ENCODE measurements at places on chromosomes 4 and X.
A peak's percentile ranks its signal among the peaks of the same experiment; 100 is the strongest.

DNA sequence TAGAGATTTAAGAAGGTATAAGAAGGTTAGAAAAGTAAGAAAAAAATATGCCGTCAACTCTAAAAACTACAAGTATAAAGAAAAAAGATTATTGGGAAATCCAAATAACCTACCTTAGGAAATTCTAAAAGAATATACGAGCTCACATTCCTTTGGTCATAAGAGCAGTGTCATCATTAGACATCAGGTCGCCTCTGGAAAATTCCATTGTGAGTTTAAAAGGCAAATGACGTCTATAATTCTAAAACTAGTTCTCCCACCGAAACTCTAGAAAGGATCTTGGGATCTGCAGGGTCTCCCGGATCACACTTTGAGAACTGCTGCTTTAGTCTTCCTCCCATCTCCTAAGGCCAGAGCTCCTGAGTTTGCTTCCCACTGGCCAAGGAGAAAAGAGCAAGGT, 518 bp upstream of the SAT1 start:
- no peak for DNase-seq

- DNase-seq: no peak
Observed at GRCh38 chr4:113153529-113154101, 104.2 kb downstream of the ANK2 start.

- no peak for DNase-seq
Observed at GRCh38 chrX:116172976-116173375, 2.4 kb downstream of the AGTR2 start.

- no peak for DNase-seq
Observed at GRCh38 chr4:145776208-145776607, 96.3 kb downstream of the C4orf51 start.

GRCh38 chrX:51893931-51894696, 691 bp downstream of the MAGED1 start:
- no peak for DNase-seq

GRCh38 chrX:5290635-5291034, 938.0 kb downstream of the NLGN4X start:
- DNase-seq: no peak

DNA sequence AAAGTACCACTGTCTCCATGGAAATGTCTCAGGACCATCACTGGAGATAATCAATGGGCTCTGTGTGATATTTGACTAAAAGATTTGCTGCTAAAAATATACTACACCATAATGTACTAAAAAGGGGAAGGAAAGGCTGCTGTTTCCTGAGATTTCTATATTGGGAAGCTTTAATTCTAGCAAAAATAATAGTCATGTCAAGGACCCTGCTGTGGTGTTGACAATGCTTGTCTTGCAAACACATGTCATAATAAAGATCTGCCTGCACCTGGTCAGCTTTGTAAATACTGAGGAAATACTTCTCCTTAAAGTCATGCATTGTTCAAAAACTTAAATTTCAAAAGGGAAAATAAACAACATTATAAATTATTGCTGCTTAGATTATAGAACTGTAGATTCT, 417.9 kb downstream of the GPM6A start:
- DNase-seq: no peak

GRCh38 chr4:25914670-25915352, 791 bp downstream of the SMIM20 start:
- no peak for DNase-seq

DNA sequence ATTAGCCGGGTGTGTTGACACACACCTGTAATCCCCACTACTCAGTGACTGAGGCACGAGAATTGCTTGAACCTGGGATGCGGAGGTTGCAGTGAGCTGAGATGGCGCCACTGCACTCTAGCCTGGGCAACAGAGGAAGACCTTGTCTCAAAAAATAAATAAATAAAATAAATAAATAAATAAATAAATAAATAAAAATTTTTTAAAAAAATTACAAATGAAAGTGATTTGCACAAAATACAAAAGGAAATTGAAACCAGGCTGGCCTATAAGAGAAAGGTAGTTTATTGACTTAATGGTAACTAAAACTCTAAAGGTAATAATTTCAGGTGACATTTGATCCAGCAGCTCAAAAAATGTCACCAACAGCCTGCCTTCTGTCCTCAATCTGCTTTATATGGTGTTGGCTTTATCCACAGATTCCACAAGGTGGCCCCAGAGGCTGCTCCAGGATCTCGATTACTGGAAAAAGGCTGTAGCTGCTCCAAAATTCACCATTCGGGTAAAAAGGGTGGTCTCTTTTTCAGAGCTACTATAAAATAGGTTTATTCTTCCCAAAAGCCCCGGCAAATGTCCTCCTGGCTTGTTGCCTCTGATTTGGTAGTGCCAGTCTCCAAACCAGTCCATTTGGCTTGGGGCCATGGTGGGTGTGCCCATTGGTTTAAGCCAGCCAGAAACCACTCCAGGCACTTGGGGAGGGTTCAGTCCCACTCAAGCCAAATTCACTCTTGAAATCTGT, 61.4 kb upstream of the TRIM2 start:
- peak; percentile 33 for DNase-seq

DNA sequence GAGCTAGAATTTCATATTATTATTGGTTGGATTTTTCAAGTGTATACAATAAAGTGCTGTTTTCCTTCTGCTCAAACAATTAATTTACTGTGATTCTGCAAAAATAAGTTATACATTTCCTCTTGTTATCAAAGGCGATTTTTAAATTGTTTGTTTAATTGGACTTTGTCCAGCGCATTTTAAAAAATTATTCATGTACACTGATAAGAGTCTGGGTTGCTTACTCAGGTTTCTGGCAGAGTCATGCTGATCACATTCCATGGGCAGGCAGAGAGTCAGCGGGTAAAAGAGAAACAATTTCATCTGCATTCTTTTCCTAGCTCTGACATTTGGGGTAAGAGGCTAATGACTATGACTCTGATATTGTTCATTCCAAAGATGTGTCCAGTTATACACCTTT, 8.9 kb downstream of the FAT4 start:
- no peak for DNase-seq

GRCh38 chr4:87967193-87967592, 8.3 kb upstream of the SPP1 start:
- no peak for DNase-seq

DNA sequence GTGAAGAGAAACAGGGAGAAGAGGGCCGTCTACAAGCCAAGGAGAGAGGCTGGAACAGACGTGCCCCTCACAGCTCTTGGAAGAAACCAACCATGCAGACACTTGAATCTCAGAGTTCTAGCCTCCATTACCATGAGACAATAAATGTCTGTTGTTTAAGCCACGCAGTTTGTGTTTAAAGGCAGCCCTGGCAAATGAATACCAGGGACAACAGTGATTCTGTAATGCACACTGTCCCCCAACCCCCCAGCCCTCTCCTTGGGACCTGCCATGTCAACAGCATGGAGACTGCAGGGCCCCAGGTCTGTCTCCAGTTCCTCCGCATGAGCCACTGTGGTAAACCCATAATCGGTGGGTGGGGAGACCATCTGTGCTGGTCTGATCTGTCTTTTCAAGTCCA, 348.0 kb upstream of the KLF3 start:
- no peak for DNase-seq

GRCh38 chr4:116531870-116532269, 553.5 kb downstream of the TRAM1L1 start:
- DNase-seq: no peak

DNA sequence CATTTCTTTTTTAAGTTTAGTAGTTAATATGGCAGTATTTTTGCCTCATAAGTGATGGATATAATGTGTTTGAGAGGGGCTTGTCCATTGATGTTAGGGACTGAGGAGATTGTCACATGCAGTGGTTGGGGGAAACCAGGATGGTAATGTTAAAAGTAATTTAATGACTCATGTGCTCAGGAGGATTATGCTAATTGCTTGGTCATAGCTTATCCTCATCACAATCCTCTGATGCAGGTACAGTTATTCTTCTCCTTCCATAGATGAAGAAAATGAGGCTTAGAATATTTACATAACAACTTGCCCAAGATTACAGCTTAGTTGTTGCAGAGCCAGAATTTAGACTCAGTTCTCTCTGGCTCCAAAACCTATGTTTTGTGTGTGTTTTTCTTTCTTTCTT, 94.4 kb upstream of the SCML1 start:
- DNase-seq: no peak

DNA sequence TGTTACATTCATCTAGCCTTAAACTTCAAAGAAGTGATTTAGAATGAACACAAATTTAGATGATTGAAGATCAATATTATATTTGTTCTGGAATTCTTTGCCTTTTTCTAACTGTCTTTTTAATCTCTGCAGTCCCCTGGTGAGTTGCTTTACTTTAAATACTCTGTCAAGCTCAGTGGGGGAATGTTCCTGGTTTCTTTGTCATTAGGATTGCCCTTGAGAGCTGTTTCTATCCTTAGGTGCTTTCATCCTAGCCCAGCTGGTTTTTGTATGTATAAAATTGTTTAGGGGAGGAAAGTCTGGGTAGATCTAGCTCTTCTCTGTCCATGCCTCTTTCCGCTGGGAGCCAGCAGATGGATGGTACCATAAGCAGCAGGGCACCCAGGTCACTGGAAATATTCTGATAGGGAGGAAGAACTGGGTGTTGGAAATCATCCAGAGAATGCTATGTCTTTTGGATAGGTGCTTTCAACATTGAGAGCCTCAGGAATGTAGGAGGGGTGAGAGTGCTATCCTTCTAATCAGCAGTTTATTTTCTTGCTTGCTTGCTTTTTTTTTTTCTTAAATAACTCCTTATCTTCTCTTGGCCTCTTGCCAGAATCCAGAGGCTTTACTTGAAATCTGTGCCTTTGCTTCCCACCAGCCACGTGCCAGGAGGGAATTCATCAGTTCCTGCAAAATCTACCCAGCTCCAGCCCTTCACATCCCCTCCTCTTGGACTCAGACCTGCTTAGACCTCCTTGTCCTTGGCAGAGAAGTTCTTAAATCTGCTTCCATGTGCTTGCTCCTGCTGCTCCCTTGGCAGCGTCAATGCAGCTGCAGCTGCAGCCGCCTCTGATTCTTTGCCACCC, 215.3 kb upstream of the ANXA3 start:
- no peak for DNase-seq
